Skeletal muscle cell (primary cell): ENCODE measurements at places on chromosomes 1 and 21.

- no peak for DNase-seq
Observed at GRCh38 chr1:218339267-218339831, 5.8 kb upstream of the TGFB2 start.

GRCh38 chr1:88873737-88874349, 17.5 kb downstream of the GTF2B start:
- no peak for DNase-seq

- DNase-seq, result no peak
Observed at GRCh38 chr21:25635310-25635709, 3.7 kb upstream of the JAM2 start.

DNA sequence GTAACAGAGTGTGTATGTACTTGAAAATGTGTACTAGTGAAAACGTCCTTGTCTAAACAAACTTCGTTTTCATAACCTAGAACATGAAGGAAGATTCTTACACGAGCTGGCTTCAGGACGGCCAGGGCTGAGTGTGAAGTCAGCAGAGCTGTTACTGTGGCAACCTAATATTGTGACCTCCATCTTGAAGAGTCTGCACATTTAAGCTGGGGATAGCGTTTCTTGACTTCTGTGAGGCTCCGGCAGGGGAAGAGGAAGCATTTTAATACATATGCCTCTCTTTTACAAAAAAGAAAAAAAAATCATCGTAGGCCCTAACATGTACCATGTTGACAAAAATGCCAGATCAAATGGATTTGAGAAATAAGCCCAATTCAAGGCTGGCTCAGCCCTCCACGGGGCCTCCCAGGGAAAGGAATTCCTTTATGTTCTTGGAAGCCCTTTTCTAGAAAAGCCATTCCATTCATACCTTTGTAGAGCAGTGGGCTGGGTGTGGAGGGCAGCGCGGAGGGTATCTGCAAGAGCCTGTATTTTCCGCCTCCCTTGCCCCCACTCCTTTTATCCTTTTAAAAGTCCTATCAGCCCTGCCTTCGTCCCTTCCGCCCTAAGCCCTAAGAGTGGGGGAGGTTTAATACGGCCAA, 51.1 kb downstream of the SIM2 start:
- no peak for DNase-seq

DNA sequence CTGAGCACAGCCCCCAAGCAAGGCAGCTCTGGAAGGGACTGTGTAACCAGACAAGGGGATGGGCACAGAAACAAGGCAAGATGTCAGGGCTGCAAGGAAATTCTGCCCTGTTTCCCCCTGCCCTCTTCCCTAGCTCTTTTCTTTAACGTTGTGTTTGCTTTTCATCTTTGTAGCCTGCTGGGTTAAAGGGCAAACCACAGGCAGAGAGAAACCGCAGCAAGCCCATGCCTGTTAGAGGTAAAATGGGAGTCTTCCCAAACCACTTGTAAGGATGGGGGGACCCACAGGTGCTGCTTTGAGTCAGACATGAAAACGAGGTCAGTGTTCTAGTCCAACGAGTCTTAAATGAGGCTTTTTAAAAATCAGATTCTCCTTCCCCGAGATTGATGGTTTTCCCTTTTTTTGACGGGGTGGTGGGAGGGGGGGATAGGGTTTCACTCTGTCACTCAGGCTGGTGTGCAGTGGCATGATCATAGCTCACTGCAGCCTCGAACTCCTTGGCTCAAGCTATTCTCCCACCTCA, 13.3 kb downstream of the TGFBR3 start:
- DNase-seq, result no peak

- no peak for DNase-seq
Observed at GRCh38 chr1:12026586-12026985, 7.3 kb downstream of the MIIP start.

- no peak for DNase-seq
Observed at GRCh38 chr1:8651236-8651890, 166.1 kb downstream of the RERE start.

DNA sequence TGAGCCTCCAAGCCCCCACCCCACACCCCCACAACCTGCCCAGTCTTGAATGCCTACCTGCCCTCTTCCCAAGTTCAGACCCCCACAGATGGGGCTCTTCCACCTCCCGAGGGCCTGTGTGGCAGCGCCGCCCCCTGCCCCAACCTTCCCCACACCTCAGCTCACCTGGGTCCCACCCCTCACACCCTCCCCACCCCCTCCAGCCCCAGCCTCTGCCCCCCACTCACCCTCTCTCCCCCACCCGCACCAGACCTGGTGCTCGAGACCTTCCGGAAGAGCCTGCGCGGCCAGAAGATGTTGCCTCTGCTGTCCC, 9.2 kb downstream of the TNFRSF18 start:
- no peak for DNase-seq

DNA sequence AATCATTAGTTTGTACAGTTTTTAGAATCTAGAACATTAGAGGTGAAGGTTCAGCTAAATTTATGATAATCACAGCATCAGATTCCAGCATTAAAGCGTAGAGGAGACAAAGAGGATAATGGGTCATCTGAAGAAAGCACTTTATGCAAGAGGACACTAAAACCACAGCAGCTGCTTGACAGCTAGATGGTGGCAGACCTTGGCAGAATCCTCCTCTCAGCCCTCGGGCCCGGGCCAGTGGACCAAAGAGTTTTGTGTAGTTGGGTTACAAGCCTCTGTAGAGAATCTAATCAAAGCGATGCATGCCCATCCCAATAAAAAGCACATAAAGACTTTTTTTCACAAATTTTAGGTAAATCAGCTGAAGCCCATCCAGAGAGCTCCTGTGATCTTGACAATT, 59.4 kb downstream of the AK5 start:
- DNase-seq, result no peak

- no peak for DNase-seq
Observed at GRCh38 chr1:46262508-46262907, 14.9 kb downstream of the RAD54L start.

GRCh38 chr1:30446095-30446494, 277.3 kb downstream of the MATN1 start:
- no peak for DNase-seq

DNA sequence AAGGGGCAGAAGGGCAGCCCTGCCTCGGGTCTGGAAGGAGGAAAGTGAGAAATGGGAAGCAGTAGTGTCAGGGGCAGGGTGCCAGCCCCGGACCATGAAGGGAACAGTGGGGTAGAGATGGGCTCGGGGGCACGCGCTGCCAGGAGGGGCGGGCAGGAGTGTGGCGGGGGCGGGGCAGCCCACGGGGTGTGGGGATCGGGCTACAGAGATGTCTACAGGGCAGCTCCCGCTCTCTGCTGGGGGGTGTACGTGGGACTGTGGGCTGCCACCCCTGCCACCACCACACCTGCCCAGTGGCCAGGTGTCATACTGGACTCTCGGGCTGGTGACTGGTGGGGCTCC, 7.4 kb downstream of the ARHGEF16 start:
- DNase-seq, result no peak

DNA sequence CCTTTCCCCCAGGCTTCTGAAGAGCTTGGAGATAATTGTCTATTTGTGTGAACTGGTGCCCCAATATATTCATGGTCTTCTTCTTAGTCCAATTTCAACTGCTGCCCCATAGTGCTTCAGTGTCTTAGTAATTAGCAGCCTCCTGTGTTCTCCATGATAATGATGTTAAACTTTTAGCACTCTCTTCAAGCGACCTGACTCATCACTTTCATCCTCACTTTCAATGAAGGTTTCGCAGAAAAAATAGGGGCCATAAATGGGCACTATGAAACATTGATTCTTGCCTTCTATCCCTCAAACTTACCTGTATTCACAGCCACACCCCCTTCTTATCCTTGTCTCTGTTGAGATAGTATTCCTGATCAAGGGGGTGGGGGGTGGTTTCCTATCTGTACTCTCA, 210.6 kb downstream of the DNM3 start:
- no peak for DNase-seq

- DNase-seq, result no peak
Observed at GRCh38 chr1:16617778-16618580, 4.6 kb upstream of the NBPF1 start.

GRCh38 chr1:36922071-36922470, 112.2 kb downstream of the GRIK3 start:
- no peak for DNase-seq

DNA sequence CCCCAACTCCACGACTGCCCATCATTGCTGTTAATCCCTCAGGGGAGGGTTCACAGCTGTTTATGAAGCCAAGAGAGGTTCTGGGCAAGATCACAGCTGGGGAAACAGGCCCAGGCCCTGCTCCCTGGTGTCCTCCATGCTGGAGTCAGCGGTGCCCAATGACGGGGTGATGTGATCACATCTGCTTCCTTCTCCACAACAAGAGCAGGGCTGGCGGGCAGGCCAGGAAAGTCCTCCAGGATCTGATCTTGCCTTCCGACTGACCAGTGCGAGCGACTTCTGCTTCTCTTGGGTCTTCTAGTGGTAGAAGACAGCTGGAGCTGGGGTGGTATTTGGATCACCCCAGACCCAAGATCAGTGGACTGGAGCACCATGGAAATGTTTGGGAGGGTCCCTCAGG, 951 bp upstream of the LINGO4 start:
- DNase-seq, result no peak

- DNase-seq, result no peak
Observed at GRCh38 chr1:150056407-150056806, 11.2 kb upstream of the VPS45 start.

- no peak for DNase-seq
Observed at GRCh38 chr1:244150665-244151064, 99.6 kb downstream of the ZBTB18 start.

DNA sequence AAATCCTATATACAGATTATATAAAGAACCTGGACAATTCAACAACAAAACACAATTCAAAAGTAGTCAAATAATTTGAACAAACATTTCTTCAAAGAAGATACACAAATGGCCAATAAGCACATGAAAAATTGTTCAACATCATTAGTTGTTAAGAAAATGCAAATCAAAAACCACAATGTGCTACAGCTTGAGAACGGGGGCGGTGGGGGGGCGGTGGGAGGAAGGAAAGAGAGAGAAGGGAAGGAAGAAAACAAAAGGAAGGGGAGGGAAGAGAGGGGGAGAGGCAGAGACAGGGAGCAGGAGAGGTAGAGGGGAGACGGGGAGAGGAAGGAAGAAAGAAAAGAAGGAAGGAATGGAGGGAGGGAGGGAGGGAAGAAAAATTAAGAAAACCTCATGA, 44.1 kb downstream of the ASH1L start:
- DNase-seq, result no peak

DNA sequence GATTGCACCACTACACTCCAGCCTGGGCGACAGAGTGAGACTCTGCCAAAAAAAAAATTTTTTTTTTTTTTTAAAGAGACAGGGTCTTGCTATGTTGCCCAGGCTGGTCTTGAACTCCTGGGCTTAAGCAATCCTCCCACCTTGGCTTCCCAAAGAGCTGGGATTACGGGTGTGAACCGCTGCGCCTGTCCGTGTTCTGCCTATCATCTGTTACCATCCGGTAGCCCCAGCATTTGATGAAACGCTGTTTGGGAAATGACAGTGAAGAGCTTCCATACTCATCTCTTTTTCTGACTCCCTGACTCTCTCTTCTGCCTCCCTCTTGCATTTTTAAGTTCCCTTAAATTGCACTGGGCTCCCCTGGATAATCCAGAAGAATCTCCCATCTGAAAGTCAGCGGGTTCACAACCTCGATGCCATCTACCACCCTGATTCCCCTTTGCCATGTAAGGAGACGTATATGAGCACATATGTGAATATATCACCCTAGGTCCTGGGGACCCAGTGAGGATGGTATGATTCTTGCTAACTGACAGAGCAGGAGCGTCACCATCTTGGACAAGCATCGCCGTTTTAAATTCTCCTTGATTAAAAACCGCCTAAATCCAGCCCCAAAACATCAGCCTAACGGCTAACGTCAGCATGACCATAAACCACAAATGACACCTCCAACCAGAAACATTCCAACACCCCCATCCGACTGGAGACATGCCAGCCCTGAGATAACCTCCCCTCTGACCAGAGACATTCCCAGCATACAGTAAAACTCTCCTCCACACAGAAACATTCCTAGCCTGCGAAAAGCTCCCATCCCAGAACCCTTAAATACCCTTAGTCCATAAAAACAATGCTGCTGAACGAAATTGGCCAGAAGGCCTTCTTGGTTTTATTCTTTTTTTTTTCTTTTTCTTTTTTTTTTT, 12.4 kb downstream of the TNFRSF8 start:
- peak; percentile 35 for DNase-seq

GRCh38 chr1:19063122-19063521, 106.6 kb upstream of the IFFO2 start:
- no peak for DNase-seq

DNA sequence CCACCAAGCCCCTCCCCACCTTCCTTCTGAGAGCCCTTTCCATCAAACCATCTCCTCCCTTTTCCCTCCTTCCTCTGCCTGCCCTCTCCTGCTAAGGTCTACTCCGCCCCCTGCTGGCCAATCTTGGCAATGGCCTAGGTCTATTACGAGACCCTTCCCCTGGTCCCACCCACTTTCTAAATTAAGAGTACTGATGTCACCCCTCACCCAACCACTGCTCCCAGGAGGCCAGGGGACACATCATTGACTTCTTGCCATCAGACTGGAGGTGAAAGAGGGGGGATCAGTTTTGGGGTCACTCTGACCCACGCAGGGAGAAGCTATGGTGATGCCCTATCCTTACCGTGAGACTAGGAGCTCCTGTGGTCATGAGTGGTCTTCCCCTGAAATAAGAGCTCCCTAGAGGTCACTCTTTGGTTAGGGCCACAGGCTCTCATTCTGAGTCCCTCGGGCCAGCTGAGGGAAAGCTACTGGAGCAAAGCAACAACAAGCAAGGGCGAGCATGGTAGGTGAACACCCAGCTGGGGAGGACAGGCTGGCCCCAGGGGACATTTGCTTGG, 34.6 kb upstream of the S100A7 start:
- no peak for DNase-seq

DNA sequence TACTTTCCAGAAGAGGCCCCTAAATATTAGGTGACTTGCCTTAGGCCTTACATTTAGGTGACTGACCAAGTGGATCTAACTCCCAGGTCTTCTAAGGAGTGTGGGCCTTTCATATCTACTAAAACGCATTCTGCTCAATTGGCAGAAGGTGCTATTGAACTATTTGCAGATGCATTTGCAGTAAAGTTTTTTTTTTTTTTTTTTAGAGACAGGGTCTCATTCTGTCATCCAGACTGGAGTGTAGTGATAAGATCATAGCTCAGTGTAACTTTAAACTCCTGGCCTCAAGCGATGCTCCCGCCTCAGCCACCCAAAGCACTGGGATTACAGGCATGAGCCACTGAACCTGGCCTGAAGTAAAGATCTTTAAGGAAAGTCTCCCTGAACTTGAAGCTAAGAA, 13.0 kb upstream of the ACBD6 start:
- no peak for DNase-seq

- no peak for DNase-seq
Observed at GRCh38 chr1:50251702-50252101, 143.0 kb downstream of the ELAVL4 start.

- no peak for DNase-seq
Observed at GRCh38 chr1:18530587-18531502, 50.1 kb downstream of the KLHDC7A start.

DNA sequence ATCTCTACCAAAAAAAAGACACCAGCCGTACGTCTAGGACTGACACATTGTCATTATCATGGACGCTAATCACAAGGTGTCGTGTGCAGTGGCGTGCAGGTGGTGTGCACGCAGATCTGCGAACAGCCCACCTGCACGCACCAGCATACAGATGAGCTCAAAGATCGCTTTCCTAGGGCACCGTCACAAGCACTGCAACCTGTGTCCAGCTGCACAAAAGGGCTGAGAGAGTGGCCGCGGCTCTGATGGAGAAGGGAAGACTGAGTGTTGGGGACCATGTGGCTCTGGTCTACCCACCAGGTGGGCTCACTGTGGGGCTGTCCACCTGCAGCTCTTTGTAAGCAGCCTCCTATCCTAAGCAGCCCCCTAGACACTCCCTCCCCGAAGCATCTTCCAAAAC, 50.9 kb downstream of the S100B start:
- no peak for DNase-seq
